ENCODE measurements at places on chromosomes 1 and 21. TPM values are rescaled to one million over a fixed set of nuclear protein-coding genes. Genes with fewer than 3 reads are reported as not detected.

DNA sequence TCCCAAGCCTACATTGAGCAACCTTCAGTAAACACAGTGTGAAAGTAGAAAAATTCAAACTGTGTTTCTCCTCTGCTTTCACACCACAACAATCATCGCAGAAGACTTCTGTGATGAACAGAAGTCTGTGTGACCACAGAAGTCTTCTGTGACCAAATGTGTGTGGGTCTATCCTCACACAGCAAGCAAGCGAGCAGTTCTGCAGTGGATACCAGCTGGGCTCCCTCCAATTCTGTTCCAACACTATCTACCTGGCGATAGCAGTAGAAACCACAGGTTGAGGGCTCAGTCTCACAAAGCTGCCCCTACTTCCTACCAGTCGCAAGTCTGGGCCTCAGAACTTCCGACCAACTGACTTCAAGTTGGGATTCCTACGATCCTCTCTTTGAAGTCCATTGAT is 21.0 kb upstream of the RAP1A start:
- peaks cover 2% of the 10 kb centered on the region for H3K36me3 ChIP-seq
- no peaks in the 10 kb centered on the region for H3K27me3 ChIP-seq
- peaks cover 78% of the 10 kb centered on the region for H3K4me1 ChIP-seq
- H3K4me3 ChIP-seq: peak overlapping the region; percentile 65

- DNase-seq: no peak
- H3K4me3 ChIP-seq: no peak overlapping the region
- peaks cover 5% of the 10 kb centered on the region for H3K36me3 ChIP-seq
- H3K27me3 ChIP-seq: peaks cover 36% of the 10 kb centered on the region
- no peak overlapping the region for H3K27ac ChIP-seq
- peaks cover 2% of the 10 kb centered on the region for H3K4me1 ChIP-seq
Observed at GRCh38 chr1:178503849-178504248, 7.1 kb upstream of the CLEC20A start.

GRCh38 chr1:17437260-17437579 is 2.3 kb downstream of the RCC2 start:
- DNase-seq: no peak
- H3K36me3 ChIP-seq: no peaks in the 10 kb centered on the region
- H3K27ac ChIP-seq: peak overlapping the region; percentile 71
- H3K4me1 ChIP-seq: peaks cover 26% of the 10 kb centered on the region
- H3K4me3 ChIP-seq: peak overlapping the region; percentile 70

DNA sequence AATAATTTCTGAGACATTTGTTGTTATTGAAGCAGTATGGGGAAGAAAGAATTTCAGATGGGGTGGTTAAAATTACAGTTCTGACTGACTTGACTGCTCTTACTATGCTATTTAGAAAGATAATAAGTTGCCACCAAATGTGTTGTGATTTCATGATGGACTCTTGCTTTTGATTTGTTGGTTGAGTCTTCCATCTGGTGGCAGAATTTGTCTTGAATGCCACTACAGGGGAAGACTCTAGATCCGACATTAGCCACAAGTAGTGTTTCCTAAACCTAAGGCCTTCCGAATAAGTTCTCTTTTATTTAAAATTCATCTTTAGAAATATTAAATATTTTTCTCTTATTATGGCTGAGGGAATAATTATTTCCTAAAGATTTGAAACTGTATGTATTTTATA is 190.9 kb upstream of the ADGRL4 start:
- no peak for DNase-seq
- no peaks in the 10 kb centered on the region for H3K27me3 ChIP-seq
- H3K27ac ChIP-seq: no peak overlapping the region
- no peaks in the 10 kb centered on the region for H3K36me3 ChIP-seq
- no peaks in the 10 kb centered on the region for H3K4me1 ChIP-seq
- H3K4me3 ChIP-seq: no peak overlapping the region

- H3K4me3 ChIP-seq: peak overlapping the region; percentile 67
- no peak for DNase-seq
- no peaks in the 10 kb centered on the region for H3K27me3 ChIP-seq
- peaks cover 36% of the 10 kb centered on the region for H3K4me1 ChIP-seq
Observed at GRCh38 chr21:45103971-45104520, 29.7 kb downstream of the ADARB1 start.

GRCh38 chr1:209672705-209673630 is 2.2 kb upstream of the G0S2 start:
- H3K36me3 ChIP-seq: peaks cover 4% of the 10 kb centered on the region
- peak overlapping the region; percentile 26 for H3K4me3 ChIP-seq
- H3K27me3 ChIP-seq: peaks cover 7% of the 10 kb centered on the region
- peaks cover 53% of the 10 kb centered on the region for H3K4me1 ChIP-seq
- peak overlapping the region; percentile 91 for H3K27ac ChIP-seq

GRCh38 chr1:110860174-110860573 is 12.8 kb upstream of the CD53 start:
- no peak overlapping the region for H3K27ac ChIP-seq
- H3K4me3 ChIP-seq: no peak overlapping the region
- no peak for DNase-seq
- H3K4me1 ChIP-seq: peaks cover 5% of the 10 kb centered on the region
- peaks cover 5% of the 10 kb centered on the region for H3K27me3 ChIP-seq

DNA sequence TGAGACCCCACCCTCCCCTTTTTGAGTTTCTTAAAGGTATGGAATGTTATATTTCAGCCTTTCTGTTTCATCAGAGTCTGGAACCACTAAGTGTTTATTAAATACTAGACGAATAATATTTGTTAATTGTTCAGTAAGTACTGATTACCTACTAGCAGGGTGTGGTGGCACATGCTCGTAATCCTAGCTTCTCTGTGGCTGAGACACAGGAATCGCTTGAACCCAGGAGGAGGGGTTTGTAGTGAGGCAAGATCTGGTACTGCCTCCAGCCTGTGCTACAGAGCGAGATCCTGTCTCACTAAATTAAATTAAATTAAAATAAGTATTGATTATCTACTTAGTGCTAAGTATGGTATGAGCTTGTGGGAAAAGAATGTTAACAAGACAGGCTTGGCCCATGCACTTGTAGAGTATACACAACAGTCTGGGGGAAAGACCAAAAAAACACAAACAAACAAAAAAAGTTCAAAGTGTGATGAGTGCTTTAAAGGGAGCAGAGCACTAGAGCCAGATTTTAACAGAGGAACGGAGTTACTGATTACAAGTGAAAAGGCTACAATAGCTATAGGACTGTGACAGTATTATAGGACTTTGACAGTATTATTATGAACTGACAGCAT is 2.4 kb downstream of the CEPT1 start:
- H3K4me3 ChIP-seq: no peak overlapping the region
- no peaks in the 10 kb centered on the region for H3K27me3 ChIP-seq
- peaks cover 46% of the 10 kb centered on the region for H3K4me1 ChIP-seq
- no peak for DNase-seq
- H3K36me3 ChIP-seq: peaks cover 14% of the 10 kb centered on the region

- peaks cover 10% of the 10 kb centered on the region for H3K27me3 ChIP-seq
- H3K36me3 ChIP-seq: no peaks in the 10 kb centered on the region
- no peak overlapping the region for H3K27ac ChIP-seq
- H3K4me3 ChIP-seq: no peak overlapping the region
Observed at GRCh38 chr1:174036204-174036603, 14.0 kb upstream of the RC3H1 start.

DNA sequence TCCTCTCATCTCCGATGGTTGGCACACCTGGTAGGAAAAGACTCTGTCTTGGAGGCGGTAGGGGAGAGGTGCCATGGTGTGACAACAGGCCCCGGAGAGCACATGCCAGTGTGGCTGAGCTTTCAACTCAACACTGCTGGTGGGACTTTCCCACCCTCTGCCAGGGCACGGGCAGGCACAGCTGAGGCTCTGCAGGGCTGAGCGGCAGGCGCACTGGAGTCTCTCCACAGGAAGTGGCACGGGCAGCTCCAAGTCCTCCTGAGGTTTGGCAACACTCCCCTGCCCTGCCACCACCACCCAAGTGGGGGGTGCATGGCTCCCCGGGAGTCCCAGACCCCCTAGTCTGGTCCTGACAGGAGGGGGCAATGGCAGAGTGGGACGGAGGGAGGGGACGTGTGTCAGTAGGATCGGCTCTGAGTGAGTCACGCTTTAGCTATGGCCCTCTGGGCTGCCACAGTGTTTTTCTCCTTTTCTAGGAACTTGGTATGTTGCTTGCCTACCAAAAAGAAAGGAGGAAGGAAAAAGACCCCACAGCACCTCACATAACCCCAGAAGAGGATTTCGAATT is 27.3 kb upstream of the EVA1B start:
- H3K4me1 ChIP-seq: peaks cover 27% of the 10 kb centered on the region
- H3K27me3 ChIP-seq: no peaks in the 10 kb centered on the region
- peak; percentile 46 for DNase-seq
- H3K36me3 ChIP-seq: peaks cover 4% of the 10 kb centered on the region

- H3K27ac ChIP-seq: no peak overlapping the region
- no peak for DNase-seq
- H3K36me3 ChIP-seq: peaks cover 6% of the 10 kb centered on the region
- H3K4me1 ChIP-seq: no peaks in the 10 kb centered on the region
Observed at GRCh38 chr1:56477164-56478111, 101.9 kb downstream of the PLPP3 start.

DNA sequence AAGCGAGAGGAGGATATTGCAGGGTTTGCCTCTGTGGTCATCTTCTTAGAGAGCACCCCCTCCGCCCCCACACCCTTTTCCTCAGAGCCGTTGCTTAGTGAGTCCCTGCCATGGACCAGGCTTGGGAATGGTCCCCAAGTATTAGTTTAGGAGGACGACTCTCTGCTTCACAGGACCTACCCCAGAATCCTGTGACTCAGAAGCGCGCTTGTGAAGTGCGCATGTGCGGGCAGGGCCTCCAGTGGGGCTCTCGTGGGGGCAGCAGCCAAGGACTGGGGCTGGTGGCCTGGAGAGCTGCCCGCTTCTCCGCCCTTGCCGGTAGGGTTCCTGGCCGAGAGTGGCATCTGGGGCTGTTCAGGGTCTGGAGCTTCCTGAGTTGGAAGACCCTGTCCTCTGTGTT is 37.3 kb upstream of the HMGN1 start:
- no peak overlapping the region for H3K27ac ChIP-seq
- peaks cover 31% of the 10 kb centered on the region for H3K4me1 ChIP-seq
- no peaks in the 10 kb centered on the region for H3K36me3 ChIP-seq

- H3K36me3 ChIP-seq: peaks cover 7% of the 10 kb centered on the region
- peaks cover 23% of the 10 kb centered on the region for H3K4me1 ChIP-seq
- H3K27me3 ChIP-seq: no peaks in the 10 kb centered on the region
- peak overlapping the region; percentile 14 for H3K27ac ChIP-seq
- H3K4me3 ChIP-seq: no peak overlapping the region
Observed at GRCh38 chr1:91736715-91737615, 149.0 kb downstream of the TGFBR3 start.

DNA sequence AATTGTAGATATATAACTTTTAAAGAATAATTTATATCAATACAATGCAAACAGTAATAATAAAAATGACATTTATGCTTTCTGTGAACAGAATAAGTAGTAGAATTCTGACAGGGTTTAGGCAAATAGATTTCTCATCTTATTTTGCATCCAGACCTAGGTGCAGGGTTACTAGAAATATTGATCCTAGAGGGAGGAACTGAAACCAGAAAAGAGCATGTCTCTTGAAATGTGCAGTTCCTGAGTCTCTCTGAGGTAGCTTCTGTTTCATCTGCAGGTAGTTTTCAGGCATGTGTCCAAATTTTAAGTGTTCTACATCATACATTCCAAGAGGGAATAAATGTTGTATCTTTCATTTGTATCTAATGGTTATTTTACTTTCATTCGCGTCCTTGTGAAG is 631.9 kb upstream of the ADGRL4 start:
- H3K27ac ChIP-seq: no peak overlapping the region
- no peaks in the 10 kb centered on the region for H3K4me1 ChIP-seq
- no peaks in the 10 kb centered on the region for H3K36me3 ChIP-seq
- DNase-seq: no peak
- H3K4me3 ChIP-seq: no peak overlapping the region

- H3K27ac ChIP-seq: no peak overlapping the region
- H3K4me1 ChIP-seq: peaks cover 2% of the 10 kb centered on the region
- H3K4me3 ChIP-seq: no peak overlapping the region
- peaks cover 2% of the 10 kb centered on the region for H3K27me3 ChIP-seq
- no peaks in the 10 kb centered on the region for H3K36me3 ChIP-seq
Observed at GRCh38 chr21:45859762-45860357, 121.7 kb upstream of the COL6A1 start.

DNA sequence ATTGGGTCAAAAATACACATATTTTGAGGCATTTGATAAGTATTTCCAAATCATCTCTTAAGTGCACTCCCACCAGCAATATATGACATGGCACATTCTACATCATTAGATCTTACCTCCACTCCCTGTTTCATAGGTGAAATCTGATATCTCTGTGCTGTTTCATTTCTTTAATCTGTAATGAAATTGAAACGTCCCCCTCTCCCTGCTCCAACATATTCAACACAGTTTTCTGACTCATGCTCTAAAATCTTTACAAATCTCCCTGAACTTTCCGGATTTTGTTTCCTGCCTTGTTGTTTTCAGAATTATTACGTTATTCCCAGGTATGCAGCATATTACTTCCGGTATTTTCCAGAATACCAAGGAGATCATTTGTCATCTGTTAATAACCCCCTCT is 66.1 kb upstream of the AKT3 start:
- peak overlapping the region; percentile 93 for H3K4me3 ChIP-seq
- DNase-seq: no peak
- peak overlapping the region; percentile 24 for H3K27ac ChIP-seq
- H3K27me3 ChIP-seq: peaks cover 54% of the 10 kb centered on the region

DNA sequence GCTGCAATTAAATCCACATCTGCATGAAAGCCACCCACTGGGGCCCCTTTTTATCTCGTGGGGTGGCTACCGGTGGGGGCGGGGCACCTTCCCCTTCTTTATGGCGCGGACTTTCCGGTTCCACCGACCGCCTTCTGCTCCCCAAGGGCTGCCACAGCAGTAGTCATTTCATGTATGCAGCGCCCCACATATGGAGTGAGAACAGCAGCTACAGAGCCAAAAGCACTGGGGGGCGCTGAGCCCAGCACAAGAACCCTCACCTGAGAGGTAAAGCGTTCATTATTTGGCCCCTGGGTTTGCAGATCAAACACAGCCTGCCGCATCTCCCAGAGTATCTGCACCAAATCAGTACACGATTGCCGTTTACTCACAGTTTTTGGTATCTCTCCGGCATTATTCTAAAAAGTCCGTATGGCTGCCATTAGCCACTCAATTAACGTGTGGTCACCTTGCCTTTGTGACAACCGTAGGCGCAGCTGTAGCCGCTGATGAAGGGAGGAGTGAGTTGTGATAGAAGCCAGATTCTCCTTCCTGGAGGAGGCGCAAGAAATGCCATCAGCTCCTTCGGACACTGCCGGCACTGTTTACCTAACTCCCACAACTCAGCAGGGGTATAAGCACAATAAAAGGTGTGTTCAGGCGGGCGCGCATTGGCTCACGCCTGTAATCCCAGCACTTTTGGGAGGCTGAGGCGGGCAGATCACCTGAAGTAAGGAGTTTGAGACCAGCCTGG is 30.4 kb upstream of the CR2 start:
- no peak for DNase-seq
- H3K4me1 ChIP-seq: no peaks in the 10 kb centered on the region
- H3K4me3 ChIP-seq: no peak overlapping the region

- H3K27me3 ChIP-seq: no peaks in the 10 kb centered on the region
- H3K4me1 ChIP-seq: peaks cover 16% of the 10 kb centered on the region
- H3K36me3 ChIP-seq: no peaks in the 10 kb centered on the region
- H3K27ac ChIP-seq: peak overlapping the region; percentile 86
- DNase-seq: no peak
Observed at GRCh38 chr1:28766532-28767183, 29.9 kb downstream of the YTHDF2 start.

RNU1-4 gene
- 3,922 TPM for total RNA-seq

RAB42 gene
- total RNA-seq: not detected

SEC22B gene
- 24.2 TPM for total RNA-seq

LPGAT1 gene
- 42.9 TPM for total RNA-seq

LIN28A gene
- not detected for total RNA-seq

C1orf185 gene
- not detected for total RNA-seq

NUP210L gene
- 0.07 TPM for total RNA-seq

PDE9A gene
- total RNA-seq: 6.6 TPM

ADORA1 gene
- total RNA-seq: 0.15 TPM

LTN1 gene
- 24.2 TPM for total RNA-seq

DIO1 gene
- not detected for total RNA-seq

MAEL gene
- not detected for total RNA-seq

All from T-helper 17 cell (primary cell).